ENCODE measurements at places on chromosomes 2 and 18.
A peak's percentile ranks its signal among the peaks of the same experiment; 100 is the strongest.

- DNase-seq: no peak
Measured at GRCh38 chr2:134324947-134325346, 71.1 kb downstream of the MGAT5 start.

- no peak for DNase-seq
Measured at GRCh38 chr18:3907955-3908354, 458.0 kb downstream of the TGIF1 start.

GRCh38 chr2:218555527-218555926, 12.6 kb downstream of the USP37 start:
- DNase-seq: no peak

- DNase-seq: peak; percentile 79
Measured at GRCh38 chr18:2411381-2411960, 159.8 kb downstream of the METTL4 start.

DNA sequence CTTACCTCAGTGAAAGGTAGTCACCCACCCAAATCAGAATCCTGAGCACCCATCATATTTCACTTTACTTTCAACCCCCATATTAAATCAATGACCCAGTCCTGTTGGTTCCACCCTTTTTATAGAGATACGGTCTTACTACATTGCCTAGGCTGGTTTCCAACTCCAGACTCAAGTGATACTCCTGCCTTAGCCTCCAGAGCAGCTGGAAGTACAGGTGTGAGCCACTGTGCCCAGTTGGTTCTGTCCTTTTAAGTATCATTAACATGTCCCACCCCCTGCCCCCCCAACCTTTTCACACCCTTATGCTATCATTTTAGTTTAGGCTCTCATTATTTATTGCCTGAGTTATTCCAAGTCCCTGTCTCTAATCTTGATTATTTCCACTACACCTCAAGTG, 28.7 kb downstream of the MSH6 start:
- no peak for DNase-seq

GRCh38 chr18:22044474-22045220, 124.7 kb upstream of the GATA6 start:
- no peak for DNase-seq

- DNase-seq: no peak
Measured at GRCh38 chr2:141440072-141440635, 690.7 kb downstream of the LRP1B start.

GRCh38 chr2:240834377-240834975, 14.5 kb upstream of the KIF1A start:
- no peak for DNase-seq

DNA sequence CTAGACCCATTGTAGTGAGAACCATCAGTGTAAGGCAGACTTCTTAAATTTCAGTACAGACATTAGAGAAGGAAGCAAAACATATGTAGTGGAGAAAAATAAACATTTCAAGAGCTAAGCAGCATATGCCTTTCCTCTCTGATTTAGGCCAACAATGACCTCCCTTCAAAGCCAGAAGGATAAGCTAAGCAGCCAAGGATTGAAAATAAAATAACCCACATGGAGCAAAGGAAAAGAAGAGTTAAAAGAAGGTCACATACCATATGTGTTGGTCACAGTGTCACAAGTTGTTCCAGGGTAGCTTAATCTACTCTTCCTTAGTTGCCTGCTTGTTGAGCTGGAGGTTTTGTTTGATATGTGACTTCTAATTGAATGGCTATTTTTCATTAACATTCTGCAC, 15.6 kb upstream of the LAMA1 start:
- no peak for DNase-seq

GRCh38 chr2:37026050-37026449, 58.1 kb downstream of the HEATR5B start:
- DNase-seq: peak; percentile 0

GRCh38 chr2:44778221-44778654, 163.3 kb upstream of the SIX3 start:
- peak; percentile 8 for DNase-seq

- no peak for DNase-seq
Measured at GRCh38 chr18:54829856-54830255, 1.6 kb downstream of the RAB27B start.

GRCh38 chr2:5849562-5849961, 157.4 kb downstream of the SOX11 start:
- peak; percentile 48 for DNase-seq

DNA sequence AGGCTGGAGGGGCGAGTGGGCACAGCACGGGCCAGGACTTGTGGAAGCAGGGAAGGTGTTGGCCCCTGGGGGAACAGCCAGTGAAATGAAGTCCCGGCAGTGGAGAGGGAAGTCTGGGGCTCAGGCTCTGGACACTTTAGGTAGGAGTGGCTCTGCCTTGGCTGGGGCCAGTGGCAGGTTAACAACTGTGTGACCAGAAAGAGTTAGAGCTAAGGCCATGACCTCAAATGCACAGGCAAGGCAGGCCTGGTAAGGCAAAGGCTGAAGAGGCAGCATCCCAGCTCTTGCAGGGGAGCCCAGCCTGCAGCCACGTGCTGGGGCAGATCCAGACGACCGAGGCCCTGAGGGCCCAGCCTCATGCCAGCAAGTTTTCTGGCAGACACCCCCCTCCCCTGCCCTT, 21.5 kb downstream of the PCARE start:
- no peak for DNase-seq

DNA sequence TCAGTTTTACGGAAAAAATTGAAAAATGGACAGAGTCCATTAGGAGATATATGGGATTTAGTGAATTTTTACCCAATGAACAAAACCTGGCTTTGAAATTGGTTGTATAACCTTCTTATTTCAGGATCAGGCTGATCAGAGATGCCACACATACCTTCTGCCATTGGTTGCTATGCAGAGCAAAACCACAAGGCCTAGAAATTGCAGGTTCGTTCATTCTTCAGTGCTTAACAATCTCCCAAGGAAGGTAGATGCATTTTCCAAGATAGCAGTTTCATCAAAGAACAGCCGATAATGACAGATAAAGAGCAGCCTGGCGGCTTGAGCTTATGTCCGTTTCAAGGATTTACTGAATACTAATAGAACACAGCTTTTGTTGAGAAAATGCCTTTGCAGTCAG, 868.8 kb downstream of the EPHA4 start:
- no peak for DNase-seq

- peak; percentile 93 for DNase-seq
Measured at GRCh38 chr18:28735731-28736130, 558.8 kb upstream of the CDH2 start.

- no peak for DNase-seq
Measured at GRCh38 chr18:41959045-41959444, 4.0 kb downstream of the PIK3C3 start.

DNA sequence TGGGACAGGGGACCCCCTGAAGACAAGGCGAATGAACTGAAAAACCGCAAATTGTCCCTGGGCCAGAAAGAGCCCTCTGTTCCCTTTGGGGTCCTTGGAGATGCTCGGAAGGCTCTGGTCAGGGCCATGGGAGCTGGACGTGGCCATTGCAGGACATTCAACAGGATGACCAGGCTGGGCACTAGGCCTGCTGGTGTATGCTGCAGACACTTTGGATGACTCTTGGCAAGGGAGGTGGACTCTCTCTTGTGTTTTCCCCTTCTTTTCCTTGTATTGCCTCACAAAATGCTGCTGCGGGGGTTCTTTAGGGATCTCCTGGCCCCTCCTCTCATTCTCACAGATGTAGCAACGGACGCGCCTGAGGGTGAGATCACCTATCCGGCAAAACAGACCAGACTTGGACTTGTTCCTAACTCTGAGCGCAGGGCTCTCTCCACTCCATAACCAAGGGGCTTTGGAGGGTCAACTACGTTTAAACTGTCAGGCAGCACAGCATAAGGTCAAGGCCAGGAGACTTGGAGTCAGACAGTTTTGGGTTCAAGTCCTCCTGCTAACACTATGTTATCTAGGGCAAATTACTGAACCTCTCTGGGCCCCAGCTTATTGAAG, 41.8 kb upstream of the SH3RF3 start:
- DNase-seq: no peak

- no peak for DNase-seq
Measured at GRCh38 chr18:47654988-47655387, 275.5 kb downstream of the SMAD2 start.

DNA sequence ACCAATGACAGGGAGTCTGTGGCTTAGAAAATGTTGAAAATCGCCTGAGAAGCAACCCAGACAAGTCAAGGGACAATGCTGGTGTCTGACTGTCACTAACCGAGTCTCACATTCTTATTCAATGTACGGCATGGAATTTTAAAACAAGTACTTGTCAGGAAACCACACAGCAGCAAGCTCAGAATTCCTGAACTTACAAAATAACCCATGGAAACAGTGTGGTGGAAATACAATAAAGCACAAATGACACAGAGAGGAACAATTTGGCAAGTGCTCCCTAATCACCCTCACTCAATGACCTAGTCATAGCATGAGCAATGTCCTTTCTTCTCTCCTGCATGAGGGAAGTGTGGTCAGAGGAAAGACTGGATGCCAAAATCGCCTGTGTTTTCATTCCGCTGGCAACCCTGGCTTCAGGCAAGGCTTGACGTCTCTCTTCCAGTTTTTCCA, 154.0 kb downstream of the SATB2 start:
- DNase-seq: peak; percentile 97

- DNase-seq: no peak
Measured at GRCh38 chr2:112790305-112790704, 6.0 kb upstream of the IL1A start.

GRCh38 chr2:50732796-50733195, 299.1 kb downstream of the NRXN1 start:
- no peak for DNase-seq

DNA sequence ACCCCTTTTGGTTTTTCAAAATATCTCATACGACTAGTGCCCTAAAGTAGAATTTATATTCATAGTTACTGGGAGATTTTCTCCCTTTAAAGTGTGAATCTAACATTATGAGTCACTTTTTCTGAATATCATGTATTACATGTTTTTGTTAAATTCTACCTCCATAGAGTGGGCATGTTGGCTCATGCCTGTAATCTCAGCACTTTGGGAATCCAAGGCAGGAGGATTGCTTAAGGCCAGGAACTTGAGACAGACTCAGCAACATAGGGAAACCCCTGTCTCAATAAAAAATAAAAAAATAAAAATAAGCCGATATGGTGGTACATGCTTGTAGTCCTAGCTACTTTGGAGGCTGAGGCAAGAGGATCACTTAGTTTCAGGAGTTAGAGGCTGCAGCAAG, 45.3 kb upstream of the UNC80 start:
- DNase-seq: no peak

- DNase-seq: no peak
Measured at GRCh38 chr18:2894131-2894840, 47.5 kb downstream of the EMILIN2 start.

DNA sequence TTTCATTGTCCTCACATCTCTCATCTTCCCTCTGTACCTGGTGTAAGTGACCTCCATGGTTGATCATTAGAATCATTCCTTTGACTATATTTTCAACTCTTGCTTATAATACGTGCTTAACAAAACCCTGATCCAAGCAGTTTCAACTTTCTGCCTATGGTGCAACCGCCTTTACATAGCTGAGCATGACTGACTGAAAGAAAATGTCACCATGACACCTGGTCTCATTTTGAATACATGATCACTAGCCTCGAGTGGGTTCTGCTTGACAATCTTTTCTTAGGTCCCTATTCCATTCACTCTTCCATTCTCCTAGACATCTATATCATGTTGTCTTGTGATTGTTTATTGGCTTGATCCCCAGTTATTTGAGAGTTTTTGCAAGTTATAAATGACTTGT, 78.9 kb upstream of the STAM2 start:
- no peak for DNase-seq

GRCh38 chr2:118031566-118031965, 17.7 kb upstream of the CCDC93 start:
- no peak for DNase-seq

- DNase-seq: no peak
Measured at GRCh38 chr2:85974390-85974789, 85.6 kb upstream of the ST3GAL5 start.

DNA sequence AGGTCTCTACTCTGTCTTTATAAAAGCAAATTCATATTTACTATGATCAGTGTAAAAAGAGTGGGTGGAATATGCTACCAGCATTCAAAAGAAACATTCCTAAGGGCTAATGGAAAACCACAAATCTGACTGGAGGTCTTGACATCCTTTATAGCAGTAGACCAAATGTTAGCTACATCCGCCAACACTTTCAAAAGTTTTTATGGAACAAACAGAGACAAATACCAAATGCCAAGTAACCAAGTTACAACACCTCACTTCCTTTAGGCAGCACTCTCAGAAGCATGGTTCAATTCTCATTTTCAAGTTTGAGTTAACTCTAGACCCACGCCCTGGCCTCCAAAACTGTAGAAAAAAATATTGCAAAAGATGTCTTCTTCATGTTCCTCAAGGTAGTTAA, 78.3 kb upstream of the SETBP1 start:
- peak; percentile 82 for DNase-seq

GRCh38 chr18:6947338-6948030, 170.1 kb downstream of the LAMA1 start:
- DNase-seq: no peak

DNA sequence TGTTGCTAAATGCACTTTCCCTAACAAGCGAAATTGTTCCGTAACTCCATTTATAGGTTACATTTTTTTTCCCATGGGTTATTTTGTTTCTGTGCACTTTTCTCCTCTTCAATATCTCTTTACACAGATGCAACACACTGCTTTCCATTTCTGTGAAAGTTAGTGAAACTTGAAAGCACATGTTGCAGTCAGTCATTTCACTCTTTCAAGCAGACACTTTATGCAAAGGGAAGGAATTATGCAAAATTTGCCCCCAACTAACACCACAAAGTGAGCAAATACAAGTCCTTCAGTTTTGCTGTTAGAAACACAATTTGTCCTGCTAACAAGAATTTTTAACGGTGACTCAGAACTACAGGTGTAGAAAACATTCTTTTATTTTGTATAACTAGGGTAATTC, 124.8 kb downstream of the PTH2R start:
- no peak for DNase-seq

DNA sequence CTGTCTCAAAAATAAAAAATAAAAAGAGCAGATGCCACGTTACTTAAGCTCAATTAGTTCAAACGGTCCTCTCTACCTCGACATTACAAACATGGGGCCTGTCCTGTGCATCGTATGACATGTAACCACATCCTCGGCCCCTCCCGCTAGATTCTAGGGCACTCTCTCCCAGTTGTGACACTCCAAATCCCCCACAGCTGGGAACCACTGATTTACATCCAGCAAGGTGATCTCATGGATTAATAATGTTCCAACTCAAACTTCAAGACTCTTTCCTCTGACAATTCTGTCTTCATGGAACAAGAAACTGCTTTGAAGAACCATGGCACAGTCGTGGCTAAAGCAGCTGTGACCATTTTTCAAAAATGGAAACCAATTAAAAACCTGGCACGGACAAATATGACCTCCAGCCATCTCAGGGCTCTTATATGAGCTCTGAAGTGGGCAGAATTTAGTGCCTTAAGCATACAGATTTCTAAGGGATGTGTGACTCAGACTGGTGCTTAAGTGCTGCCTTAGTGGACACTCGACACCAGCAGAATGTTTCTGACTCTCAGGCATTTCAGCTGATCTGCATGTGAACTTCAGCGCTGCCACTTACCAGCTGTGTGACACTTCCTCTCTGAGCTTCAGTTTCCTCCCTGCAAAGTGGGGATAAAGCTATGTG, 31.7 kb upstream of the ASAP2 start:
- peak; percentile 81 for DNase-seq
